WTC11 (cell line): ENCODE measurements at places on chromosomes 11 and 22. TPM values are rescaled to one million over a fixed set of nuclear protein-coding genes. Genes with fewer than 3 reads are reported as not detected.

GRCh38 chr11:97722721-97723120, 1298.0 kb upstream of the CNTN5 start:
- peak; percentile 18 for DNase-seq

Gene DEUP1
- total RNA-seq: 0.16 to 0.53 TPM (median 0.44 TPM) in 3 replicates

DNA sequence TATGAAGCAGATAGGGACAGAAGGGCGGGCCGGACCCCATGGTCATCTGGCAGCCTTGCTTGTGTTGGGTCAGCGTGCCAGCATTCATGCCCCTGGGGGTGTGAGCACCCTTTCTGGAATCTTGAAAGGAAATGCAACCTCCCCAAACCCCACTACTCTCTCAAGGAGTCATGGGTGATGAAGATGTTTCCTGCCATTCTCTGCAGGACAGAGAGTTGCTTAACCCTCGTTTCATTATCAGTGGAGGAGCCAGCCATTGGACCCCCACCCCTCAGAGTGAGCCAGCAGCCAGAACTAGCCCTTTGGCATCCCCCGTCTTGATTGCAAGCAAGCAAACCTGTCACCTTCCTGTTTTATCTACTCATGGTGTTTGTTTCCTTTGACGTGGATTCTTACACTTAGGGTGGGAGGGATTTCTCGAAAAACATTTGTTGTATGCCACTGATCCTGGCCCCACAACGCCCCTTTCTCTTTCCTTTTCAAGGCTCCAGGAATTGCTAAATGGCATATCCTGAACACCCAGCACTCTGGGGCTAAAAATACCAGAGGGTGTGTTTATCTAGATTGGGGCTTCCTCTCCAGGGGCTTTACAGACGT, 258.3 kb downstream of the ETS1 start:
- DNase-seq: no peak

Gene DEFB108B
- not detected in 3 replicates for total RNA-seq
